Aorta (tissue), 5 donors: ENCODE measurements at places on chromosomes 7 and 10.

DNA sequence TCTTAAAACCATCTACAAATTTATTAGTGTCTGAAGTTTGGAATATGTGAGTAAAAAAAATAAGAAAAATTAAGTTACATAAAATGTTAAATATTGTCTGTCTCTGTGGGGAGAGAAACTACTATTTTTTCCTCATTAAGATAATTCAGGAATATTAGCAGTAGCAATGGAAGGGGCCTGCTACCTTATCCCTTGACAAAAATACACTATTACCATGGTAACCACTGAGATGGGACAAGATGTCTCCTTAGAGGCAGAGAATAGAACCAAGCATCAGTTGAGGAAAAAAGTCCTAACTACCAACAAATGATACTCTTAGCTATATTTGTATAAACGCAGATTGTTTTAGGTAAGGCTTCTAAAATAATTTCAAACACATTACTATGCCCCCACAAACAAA, 150.7 kb upstream of the LSM8 start:
- no peak for DNase-seq

DNA sequence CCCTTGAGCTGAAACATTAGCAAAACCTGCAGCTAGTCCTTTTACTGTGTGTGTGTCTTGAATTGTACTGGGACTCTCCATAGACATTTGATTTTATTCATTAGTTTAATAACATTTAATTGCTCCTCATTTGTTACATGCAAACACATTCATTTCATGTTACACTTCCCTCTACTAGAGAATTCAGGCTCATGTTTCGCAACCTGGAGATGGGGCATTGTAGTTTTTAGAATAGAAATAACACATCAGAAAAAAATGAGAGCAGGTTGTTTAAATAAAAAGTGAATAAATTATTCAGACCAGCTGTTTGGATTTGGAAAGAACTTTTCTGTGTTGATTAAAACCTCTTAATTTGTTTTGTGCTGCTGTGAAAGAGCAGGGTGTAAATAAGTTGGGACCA, 243.9 kb downstream of the ETV1 start:
- no peak for DNase-seq

DNA sequence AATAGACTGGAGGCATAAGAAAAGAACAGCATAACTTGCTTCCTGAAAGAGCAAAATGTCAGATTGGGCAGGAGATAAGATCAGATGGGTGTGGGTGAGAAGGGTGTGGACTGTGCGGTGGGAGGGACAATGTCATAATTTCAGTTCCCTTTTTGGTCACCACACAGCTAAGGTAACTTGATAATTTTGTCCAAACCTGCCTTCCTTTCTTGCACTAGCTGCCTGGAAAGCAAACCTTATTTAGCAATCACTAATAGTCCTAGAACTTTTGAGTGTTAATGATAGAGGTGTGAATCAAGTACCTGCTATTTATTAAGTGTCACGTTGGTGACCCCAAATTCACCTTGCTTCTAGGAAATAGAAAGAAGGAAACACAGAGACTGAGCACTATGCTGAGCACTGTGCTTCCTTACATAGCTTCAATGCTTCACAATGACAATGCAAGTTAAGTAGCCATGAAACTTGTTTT, 72.4 kb upstream of the SP4 start:
- DNase-seq, result no peak

DNA sequence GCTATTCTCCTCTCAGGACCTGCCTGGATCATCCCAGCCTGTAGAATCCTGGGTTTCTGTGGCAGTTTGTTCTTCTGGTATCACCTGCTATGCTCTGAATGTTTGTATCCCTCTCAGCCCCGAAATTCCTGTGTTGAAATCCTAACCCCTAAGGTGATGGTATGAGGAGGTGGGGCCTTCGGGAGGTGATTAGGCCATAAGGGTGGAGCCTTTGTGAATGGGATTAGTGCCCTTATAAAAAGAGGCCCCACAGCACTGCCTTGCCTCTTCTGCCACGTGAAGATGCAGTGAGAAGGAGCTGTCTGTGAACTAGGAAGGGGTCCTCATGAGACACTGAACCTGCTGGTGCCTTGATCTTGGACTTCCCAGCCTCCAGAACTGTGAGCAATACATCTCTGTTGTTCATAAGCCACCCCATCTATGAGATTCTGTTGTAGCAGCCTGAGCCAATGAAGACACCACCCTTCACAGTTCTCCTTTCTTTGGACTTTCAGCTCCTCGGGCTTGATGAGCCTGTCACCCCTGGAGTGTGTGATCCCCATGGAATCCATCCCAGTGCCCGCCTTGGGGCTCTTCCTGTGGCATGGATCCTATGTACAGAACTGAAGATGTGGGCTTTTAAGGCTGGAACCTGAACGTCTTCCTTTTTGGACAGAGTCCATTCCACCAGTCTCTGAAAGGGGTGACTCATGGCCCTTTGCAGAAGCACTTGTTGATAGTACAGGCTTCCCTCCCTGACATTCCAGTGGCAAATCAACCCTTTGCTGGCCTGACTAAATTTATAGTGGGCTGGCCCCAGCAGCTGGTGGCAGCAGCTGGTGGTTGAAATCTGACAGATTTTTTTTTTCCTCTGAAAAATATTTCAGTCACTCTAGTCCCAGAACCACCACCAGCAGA, 138.0 kb downstream of the TACC2 start:
- DNase-seq, result no peak

DNA sequence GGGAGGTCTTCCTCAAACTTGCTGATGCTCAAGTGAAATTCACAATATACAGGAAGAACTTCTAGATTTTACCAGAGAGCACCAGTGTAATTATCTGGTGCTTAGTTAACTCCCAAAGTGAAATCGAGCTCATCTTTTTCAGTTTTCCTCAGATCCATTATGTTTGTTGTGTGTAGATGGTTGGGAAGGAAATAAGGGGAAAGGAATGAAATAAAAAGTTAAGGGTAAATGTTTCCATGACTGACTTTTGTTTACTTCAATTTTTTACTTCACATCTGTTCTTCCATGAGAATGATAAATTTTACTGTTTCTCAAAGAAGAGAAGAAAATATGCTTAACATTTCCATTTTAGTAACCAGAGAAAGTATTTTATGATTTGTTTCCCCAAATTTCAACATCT, 21.3 kb downstream of the FAM107B start:
- DNase-seq, result no peak

GRCh38 chr7:12653518-12653917, 33.9 kb upstream of the ARL4A start:
- no peak for DNase-seq

GRCh38 chr10:132102071-132102716, 36.4 kb downstream of the JAKMIP3 start:
- peak; percentile 62 for DNase-seq

DNA sequence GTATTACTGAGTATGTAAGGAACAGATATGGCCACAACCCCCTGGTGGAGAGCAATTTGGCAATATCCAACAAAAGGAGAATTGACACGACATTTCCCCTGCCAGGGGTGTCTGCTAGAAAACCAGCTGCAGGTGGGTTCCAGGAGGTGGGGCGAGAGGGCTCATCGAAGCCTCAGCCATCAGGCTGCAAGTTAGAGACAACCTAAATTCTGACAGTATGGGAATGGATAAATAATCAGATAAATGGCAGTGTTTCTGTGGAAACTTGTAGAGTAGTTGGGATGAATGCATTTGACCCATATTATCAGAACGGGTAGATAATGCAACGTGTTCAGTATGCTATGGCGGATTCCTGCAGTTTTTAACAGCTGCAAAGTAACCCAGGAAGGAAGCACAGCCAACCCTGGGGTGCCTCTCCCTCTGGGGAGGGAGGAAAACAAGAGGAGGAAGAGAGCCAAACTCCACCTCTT, 3.5 kb downstream of the TMEM273 start:
- DNase-seq, result no peak

GRCh38 chr7:137371616-137372015, 28.1 kb upstream of the PTN start:
- no peak for DNase-seq

GRCh38 chr10:4216726-4217125, 431.7 kb upstream of the KLF6 start:
- DNase-seq, result no peak

- peak; percentile 73 for DNase-seq
Measured at GRCh38 chr7:5780801-5781496, 514 bp downstream of the RNF216 start.

- DNase-seq, result no peak
Measured at GRCh38 chr7:43491984-43492383, 90.9 kb upstream of the STK17A start.

- DNase-seq, result no peak
Measured at GRCh38 chr7:90312745-90313144, 8.4 kb downstream of the FAM237B start.

DNA sequence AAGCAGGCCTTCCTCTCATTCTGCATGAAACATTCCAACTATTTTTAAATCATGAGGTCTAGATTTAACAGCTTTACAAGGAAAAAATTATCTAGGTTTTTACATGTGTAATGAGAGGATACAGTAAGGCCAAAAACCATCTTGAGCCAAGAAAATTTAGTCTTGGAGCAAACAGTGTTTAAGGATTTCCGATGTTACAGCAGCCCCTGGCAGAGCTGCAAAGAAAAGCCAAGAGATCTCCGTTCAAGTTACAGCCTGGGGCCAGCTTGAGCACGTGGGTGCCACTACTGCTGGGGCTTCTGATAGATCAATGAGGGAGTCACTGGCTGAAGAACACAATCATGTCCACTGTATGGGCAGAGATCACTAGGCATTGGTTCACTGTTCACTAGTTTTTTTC, 156.2 kb downstream of the EVX1 start:
- DNase-seq, result no peak

GRCh38 chr7:83355143-83355542, 192.5 kb upstream of the PCLO start:
- DNase-seq, result no peak

GRCh38 chr7:105779856-105780780, 96.3 kb downstream of the ATXN7L1 start:
- no peak for DNase-seq

- DNase-seq, result peak; percentile 87
Measured at GRCh38 chr10:5629303-5630111, 36.9 kb downstream of the ASB13 start.

- DNase-seq, result peak; percentile 48
Measured at GRCh38 chr7:45100761-45101480, 10.6 kb downstream of the TBRG4 start.

- DNase-seq, result no peak
Measured at GRCh38 chr7:6305330-6305729, 32.9 kb upstream of the CYTH3 start.

DNA sequence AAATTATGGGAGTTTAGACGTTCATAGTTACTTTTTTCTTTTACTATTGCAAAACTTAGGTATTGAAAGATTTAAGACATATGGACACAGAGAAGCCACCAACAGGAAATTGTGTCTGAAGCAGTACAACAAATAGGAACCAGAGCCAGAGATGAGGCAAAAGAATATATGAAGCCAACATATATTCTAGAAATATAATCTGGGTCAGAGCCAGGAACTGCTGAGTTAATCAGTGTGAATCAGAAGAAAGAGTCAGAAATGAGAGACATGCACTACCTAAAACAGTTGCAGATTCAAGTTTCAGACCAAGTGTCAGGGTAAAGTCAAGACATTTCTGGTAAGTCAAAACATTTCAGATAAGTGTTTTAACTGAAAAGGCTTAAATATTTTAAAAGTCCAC, 67.7 kb downstream of the DGKB start:
- no peak for DNase-seq

- no peak for DNase-seq
Measured at GRCh38 chr10:29691564-29692072, 56.8 kb upstream of the SVIL start.

GRCh38 chr10:28468707-28469483, 64.0 kb upstream of the WAC start:
- no peak for DNase-seq

DNA sequence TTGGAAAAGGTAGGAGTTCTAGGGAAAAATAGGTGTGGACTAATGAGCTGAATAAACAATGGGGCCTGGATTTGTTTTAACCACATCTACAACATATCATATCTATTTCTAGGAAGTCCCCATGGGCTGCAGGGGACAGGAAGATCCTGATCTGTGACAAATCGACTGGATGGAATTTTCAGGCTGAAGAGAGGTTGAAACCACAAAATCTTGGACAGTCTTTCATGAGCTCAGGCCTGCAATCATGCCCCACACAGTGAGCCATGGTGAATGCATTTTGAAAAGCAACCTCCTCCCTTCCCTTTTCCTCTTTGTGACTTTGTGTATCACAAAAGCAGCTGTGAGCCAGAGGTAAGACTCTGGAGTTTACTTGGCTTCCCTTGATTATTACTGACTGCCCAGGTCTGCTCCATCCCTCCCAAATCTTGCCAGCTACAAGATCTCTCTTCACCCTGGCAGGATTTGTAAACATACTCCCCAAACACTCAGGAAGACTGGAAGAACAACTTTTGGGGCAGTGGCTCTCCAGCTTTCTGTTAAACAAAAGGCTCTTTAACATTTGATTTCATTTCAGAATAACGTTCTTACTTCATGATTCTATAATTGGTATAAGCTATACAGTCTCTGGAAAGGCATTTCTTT, 66.4 kb downstream of the ASAH2B start:
- no peak for DNase-seq

GRCh38 chr10:99303899-99304861, 25.0 kb upstream of the CNNM1 start:
- DNase-seq, result no peak

- no peak for DNase-seq
Measured at GRCh38 chr7:30200591-30200990, 65.8 kb downstream of the MTURN start.

- DNase-seq, result no peak
Measured at GRCh38 chr10:100715445-100716385, 29.7 kb upstream of the PAX2 start.

DNA sequence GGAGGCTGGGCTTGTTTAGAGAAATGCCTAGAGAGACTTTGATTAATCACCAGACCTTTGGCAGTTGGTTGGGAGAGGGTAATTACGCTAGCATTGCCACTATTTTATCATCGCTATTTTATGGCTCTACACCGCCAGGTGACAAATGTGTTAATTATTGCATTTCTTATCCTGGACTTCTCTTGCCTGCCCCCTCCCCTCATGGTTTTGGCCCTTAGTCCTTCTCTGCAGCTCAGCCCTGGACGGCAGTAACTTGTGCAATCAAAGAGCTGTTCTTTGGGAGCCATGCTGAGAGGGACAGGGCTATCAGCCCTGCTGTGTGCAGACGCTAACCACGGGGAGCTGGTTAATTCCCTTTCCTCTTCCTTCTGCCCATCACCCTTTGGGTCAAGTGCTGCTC, 585.0 kb downstream of the AUTS2 start:
- DNase-seq, result no peak
